ENCODE measurements at places on chromosomes 16 and 17.

DNA sequence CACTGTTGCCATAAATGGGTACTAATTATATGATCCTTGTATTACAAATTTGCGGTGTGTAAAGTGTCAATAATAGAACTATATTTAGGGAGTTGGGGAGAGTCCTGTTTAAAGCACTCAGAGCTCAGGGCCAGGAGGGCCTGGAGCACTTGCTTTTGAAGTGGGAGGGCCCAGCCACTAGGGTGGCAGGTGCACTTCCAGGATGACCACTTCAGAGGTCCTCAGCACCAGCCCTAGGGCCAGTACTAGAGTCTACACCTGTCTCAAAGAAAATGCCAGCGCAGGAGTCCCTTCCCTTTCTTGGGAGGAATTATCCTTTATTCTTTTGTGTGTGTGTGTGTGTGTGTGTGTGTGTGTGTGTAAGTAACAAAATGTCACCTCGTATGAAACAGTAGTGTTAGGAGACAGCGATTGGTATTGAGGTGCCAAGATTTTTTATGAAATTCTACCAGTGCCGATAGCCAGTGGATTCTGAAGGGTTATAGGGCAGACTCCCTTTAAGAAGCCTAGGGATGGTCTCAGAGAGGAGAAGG lies 31.9 kb downstream of the MYO18A start:
- no peak for DNase-seq

- DNase-seq: no peak
Measured at GRCh38 chr16:86351041-86351784, 159.1 kb upstream of the FOXF1 start.

GRCh38 chr16:17258848-17259713 lies 211.7 kb downstream of the XYLT1 start:
- DNase-seq: no peak

DNA sequence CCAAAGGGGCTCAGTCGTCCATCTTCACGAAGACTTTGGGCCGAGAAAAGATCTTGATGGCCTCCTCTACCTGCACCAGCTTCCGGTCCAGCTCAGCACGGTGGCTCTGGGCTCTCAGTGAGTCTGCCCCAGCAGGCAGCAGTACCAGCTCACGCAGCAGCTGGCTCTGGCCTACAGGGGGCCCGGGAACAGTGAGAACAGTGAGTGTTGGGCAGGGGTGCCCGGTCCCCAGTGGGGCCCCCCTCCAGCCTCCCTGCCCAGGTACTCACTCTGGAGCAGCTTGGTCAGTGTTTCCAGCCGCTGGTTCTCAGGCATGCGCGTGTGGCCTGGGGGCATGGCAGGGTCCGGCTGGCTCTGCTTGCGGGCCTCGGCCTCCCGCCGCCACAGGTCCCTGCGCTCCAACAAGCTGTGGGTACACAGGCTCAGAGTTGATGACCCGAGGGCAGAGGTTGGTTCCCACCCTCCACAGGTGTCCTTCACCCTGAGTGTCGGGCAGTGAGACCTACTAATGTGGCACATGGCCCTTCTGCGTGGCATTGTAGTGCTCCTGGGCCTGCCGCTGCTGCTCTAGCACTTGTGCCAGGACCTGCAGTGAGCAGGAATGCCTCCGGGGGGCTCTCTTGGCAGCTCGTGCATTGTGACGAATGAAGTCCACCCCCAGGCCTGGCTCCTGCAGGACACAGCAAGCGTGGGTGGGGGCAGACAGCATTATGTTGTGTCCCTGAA lies 2.6 kb downstream of the PARD6A start:
- peak; percentile 31 for DNase-seq

DNA sequence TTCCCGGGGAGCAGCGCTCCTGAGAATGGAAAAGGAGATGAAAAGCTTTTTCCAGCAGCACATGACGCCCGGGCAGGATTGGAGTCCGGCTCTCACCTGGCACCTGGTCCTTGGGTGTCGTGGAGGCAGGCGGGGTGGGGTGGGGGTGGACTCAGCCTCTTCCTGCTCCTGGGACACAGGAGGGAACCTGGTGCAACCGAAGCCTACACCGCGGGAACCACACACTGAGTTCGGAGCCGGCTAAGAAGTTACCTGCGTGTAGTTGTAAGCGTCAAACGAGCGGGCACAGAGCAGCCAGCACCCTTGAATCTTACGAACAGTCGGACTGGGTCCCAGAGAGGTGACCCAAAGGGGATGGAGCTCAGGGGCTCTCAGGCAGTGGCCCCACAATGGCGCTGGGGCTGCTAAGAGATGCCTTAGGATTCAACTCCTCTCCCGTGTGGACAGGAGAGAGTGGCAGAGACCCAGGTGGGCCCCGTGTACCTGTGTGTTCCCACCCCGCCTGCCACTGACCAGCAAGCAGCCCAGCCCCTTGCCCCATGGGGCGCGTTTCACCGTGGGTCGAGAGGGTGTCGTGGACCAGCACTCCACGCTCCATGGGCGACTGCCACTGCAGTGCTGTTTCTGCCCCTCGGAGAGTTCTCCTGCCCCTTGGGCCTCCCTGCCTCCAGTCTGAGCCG lies 105.8 kb upstream of the METRNL start:
- DNase-seq: no peak

GRCh38 chr17:66508896-66509844 lies 206.8 kb downstream of the PRKCA start:
- DNase-seq: peak; percentile 83

- DNase-seq: no peak
Measured at GRCh38 chr16:85800321-85800669, 800 bp downstream of the COX4I1 start.

GRCh38 chr17:14298947-14299279 lies 2.0 kb upstream of the HS3ST3B1 start:
- DNase-seq: no peak

DNA sequence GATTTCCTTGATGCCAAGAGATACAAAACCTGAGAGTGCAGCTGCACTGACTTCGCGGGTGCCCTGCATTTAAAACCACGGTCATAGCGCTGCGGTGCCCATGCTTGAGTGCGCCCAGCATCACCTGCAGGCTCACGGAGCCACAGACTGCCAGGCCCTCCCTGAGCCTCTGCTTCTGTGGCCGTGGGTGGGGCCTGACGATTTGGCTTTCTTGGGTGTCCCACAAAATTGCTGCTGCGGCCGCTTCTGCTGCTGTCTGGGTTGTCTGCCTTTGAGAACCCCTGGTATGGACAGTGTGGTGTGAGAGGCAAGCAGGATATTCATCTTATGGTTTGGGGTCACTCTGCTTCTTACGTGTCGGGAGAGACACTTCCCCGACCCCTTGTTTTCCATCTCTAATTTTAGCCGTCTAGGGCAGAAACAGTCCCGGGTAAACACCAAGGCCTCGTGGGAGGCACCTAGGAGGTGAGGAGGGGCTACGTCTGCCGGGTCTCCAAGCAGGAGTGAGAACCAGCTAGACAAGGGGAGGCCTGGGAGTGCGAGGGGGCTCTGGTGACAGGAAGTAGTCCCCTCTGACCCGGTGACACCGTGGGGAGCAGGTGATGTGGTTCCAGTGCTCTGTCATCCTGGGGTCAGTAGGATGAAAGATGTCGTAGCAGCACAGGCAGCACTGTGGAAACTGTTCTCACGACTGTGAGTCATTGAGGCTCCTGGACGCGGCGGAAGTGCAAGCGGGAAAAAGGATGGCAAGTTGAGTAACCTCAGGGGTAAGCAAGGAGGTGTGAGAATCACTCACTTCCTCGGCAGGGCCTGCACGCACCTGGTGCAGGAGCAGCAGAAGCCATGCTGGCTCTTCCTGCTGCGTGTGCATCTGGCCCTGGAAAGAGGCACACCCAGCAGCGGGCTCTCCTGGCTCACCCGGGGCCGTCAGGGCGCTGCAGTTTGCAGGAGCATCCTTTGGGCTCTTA lies 176.3 kb downstream of the RPTOR start:
- DNase-seq: no peak

GRCh38 chr16:22075043-22075757 lies 17.1 kb upstream of the VWA3A start:
- peak; percentile 59 for DNase-seq

- no peak for DNase-seq
Measured at GRCh38 chr17:31967648-31968047, 30.8 kb downstream of the SUZ12 start.

DNA sequence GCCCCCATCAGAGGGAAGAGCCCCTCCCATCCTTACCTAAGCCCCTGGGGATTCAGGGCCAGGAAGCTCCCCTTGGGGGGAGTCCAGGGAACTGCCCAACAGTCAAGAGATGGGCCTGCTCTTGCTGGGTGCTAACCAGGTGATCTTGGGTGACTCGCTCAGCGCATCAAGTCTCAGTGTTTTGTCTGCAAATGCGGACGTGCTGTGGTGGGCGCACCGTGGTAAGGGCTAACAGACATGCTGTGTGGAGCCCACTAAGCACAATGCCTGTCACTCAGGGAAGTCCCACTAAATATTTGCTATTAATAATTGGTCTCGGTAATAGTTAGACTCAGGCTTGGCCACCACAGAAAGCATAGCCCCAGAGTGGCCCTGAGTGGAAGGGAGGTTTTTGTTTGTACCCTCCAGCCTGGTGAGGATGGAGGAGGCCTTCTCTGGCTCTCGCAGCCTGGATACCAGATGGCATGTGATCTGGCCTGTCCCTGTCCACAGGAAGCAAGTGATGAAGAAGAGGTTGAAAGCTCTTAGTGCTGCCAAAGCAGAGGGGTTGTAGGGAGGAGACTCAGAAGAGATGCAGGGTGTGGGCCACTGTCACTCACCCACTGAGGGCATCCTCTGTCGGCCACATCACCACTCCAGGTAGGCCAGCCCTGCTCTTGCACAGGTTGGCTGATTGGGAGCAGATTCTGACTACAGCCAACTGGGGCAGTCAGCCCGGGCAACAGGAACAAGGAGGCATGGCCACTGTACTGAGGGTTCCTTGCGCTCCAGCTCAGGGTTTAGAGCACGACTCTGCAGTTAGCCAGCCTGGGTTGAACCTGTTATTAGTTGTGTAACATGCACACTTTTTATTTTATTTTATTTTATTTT lies 69.8 kb upstream of the KSR1 start:
- no peak for DNase-seq

All from EL (cell line).